Posterior vena cava (tissue), 2 donors: ENCODE measurements at places on chromosomes 11 and 22. TPM values are rescaled to one million over a fixed set of nuclear protein-coding genes. Genes with fewer than 3 reads are reported as not detected.

Gene BIRC3
- 37.0 TPM for total RNA-seq

Gene KCTD17
- total RNA-seq: 22.0 TPM

Gene DGCR2
- total RNA-seq: 35.2 TPM

Gene BDNF
- total RNA-seq: 12.5 TPM

- peak; percentile 80 for DNase-seq
Observed at GRCh38 chr22:26169315-26170111, at the start of gene SEZ6L. Gene SEZ6L, plus strand, starts transcription at chr22:26169462. Its CDS starts 208 bp downstream, at chr22:26169670.

GRCh38 chr11:1341928-1342524 lies 32.6 kb upstream of the TOLLIP start:
- no peak for DNase-seq

- no peak for DNase-seq
Observed at GRCh38 chr11:11980841-11981308, 27.6 kb downstream of the DKK3 start.

- DNase-seq: no peak
Observed at GRCh38 chr11:7307836-7308235, 56.1 kb downstream of the SYT9 start.

DNA sequence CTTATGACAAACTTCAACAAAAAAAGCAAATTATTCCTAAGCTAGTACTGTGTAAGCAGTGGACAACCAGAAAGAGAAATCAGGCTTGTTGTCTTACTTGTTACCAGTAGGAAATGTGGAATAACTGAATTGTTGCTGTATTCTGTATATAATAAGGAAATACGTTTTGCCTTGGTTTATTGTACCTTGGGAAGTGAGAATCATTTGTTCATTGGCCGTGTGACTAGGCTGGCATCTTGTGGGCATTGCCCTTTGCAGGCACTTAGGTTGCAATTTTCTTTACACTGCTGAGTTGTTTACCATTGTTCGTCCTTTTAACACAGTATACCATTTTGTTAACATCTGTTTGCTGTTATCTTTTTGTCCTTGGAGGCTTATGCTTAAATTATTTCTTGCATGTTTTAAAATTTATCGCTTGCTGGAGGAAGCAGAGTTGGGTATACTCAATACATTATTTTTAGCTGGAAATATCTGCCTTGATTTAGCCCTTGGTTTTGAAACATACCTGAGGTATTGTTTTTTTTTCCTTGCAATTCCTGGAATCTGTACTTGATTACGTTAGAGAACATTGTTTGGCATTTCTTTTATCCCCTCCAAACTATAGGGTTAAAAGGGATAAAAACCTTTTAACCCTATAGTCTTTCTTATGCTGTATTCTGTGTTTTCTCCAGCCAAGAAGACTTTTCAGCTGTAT lies 109.3 kb downstream of the DDX10 start:
- no peak for DNase-seq

GRCh38 chr11:122235615-122236014 lies 119.6 kb upstream of the BLID start:
- no peak for DNase-seq

- no peak for DNase-seq
Observed at GRCh38 chr11:75659836-75660235, 9.0 kb downstream of the MAP6 start.

GRCh38 chr11:497565-498296 lies 9.3 kb downstream of the RNH1 start:
- DNase-seq: peak; percentile 76

DNA sequence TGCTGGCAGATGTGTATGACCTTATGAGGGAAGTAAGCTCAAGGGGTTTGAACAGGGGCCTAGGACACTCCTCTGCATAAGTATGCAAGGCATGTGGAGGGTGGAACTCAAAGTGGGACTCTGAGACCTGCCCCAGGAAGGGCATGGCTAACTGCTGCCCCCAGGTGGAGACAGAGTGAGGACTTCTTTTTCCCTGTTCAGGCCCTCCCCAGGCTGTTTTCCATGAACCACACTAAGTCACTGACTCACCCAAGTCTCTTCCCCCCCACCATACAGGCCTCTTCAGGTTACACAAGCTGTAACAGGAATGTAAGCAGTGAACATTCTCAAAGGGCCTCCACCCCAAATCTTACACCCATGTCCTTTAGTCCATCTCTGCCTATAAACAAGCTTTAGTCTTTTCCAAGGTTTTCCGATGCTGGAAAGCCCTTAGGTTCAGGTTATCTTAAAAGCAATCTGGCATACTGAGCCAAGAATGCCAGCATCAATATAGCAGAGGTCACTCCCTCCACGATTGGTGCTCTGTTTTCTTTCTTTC lies 13.1 kb downstream of the EEF1G start:
- peak; percentile 96 for DNase-seq

DNA sequence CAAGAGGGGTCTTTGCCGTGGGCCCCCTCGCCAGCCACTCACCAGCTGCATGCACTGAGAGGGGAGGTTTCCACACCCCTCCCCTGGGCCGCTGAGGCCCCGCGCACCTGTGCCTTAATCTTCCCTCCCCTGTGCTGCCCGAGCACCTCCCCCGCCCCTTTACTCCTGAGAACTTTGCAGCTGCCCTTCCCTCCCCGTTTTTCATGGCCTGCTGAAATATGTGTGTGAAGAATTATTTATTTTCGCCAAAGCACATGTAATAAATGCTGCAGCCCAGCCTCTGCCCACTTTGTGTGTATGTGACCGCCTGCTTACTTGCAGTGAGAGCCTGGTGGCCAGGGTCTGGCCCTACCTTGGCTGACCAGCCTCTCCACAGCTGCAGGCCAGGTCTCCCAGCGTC lies 2.8 kb upstream of the CRACR2B start:
- no peak for DNase-seq

DNA sequence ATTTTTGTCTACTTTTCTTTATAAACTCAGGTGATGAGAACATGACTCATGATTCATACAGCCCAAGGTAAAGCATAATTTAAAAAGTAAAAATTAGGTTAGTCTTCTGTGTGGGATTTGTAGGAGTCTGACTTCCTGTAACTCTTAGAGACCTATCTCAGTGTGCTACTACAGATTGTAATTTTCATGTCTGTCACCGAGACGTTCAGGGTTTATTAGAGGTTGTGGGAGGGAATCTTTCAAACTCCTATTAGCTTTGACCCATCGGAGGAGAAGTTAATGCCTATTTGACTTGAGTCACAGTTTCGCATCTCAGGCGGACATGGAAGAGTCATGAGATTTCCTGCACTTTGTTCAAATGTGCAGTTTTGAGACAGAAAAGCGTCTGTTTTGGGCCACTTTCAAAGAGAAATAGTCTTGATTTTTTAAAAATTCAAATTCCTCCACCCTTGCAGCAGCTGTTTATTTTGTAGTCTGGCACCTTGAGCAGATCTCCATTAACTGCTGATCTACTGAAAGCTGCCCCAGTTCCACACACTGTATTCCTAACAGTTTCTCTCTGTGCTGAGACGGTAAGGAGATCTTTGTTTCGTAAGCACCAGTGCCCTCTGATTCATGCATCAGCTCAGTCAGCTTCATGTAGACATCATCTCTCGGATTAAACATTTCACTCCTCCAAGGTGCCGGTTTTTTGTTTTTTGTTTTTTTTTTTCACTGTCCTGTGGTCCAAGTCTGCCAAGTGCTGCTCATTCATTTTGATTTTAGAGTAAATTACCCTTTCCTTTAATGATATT lies 24.3 kb downstream of the ALKBH3 start:
- no peak for DNase-seq
